ENCODE measurements at places on chromosomes 16 and 17. TPM values are rescaled to one million over a fixed set of nuclear protein-coding genes. Genes with fewer than 3 reads are reported as not detected.

The TBC1D3B gene
- not detected for total RNA-seq

The GRN gene
- 156 TPM for total RNA-seq

The CNTD1 gene
- 1.1 TPM for total RNA-seq

The ABAT gene
- total RNA-seq, result 3.5 TPM

The TMEM88 gene
- not detected for total RNA-seq

The RNF112 gene
- 0.24 TPM for total RNA-seq

The RNF43 gene
- not detected for total RNA-seq

The FADS6 gene
- not detected for total RNA-seq
